ENCODE measurements at places on chromosomes 3 and 15.

DNA sequence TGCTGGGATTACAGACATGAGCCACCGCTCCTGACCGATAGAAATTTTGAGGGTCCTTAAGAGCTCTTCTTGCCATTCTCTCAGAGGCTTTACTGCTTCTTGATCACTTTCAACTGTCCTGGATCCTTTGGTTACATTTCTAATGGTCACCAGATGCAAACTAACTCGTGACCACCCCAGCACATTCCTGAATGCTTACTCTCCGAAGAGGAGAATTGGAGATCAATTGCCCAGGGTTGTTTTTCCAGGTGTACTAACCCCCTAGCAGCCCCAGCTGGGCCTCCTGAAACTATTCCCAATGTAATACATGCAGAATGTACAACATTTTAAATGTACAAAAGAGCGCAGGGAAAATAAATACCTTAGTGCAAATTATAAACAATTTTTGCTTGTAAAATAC is 65.1 kb upstream of the TBL1XR1 start:
- no peak for DNase-seq

DNA sequence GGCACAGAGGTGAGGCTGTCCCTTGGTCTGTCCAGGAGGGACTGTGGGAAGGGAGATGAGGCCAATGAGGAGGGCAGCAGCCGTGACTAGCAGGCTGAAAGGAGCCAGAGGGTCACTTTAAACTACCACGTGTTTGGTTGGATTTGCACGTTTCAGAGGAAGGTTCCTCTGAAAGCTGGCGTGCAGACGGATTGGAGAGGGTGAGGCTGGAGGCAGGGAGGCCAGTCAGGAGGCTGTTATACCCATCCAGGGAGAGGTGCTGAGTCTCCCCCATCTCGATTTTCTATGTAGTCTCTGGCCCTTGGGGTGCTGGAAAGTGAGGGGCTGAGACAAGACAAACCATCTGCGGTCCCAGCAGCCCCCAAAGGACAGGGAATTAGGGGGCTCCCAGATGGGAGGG is 60.0 kb upstream of the SLC6A1 start:
- no peak for DNase-seq

DNA sequence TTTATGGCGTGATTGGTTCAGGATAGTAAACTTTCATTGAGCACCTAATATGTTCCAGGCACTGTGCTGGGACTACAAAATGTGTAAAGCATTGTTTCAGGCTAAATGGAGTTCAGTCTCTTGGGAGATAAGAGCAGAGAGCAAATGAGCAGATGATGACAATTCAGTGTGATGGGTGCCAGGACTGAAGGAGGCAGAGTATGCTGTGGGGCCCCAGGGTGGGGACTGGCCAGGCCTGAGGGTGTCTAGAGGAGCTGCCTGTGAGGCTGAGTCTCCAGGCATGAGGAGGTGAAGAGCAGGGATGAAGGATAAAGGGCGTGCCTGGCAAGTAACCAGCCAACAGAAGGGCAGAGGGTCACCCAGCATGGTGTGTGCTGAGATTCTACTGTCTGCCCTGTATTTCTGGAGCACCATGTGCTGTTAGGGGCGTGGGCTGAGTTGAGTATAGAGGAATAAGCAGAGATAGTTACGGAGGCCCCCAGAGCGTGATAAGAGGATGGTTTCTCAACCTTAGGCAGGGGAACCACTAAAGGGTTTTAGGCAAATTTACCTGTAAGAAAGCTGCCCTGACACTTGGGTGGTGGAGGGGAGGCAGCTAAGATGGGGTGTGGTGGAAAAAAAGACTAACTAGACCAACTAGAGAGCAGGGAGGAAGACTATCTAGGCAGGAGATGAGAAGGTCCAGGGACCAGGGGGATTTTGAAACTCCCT is 38.5 kb downstream of the EPHB1 start:
- no peak for DNase-seq

- DNase-seq = no peak
These were observed 595.8 kb downstream of the NLGN1 start for GRCh38 chr3:173993299-173993698.

- peak; percentile 87 for DNase-seq
These were observed 44.5 kb downstream of the NOX5 start for GRCh38 chr15:69058830-69059556.

- no peak for DNase-seq
These were observed 17.2 kb downstream of the TSEN2 start for GRCh38 chr3:12501360-12502020.

- no peak for DNase-seq
These were observed 265.1 kb upstream of the ALCAM start for GRCh38 chr3:105101603-105102002.

DNA sequence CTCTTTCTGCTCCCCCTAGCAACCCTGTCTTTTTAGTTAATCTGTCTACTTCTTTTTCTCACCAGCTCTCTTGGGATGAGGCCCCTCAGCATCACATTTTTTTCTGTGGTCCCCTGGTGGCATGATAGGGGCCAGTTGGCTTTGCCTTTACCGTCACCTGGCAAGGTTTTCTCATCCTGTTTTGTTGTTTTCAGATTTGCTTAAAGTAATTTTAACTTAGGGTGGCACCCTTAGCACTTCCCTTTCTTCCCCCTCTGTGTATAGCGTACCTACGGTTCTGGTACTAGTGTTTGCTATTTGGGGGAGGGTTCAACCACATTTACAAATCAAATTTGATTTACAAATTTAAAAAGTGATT is 35.6 kb downstream of the PDCD6IP start:
- DNase-seq = no peak

GRCh38 chr3:46925585-46925934 is 48.0 kb downstream of the PTH1R start:
- DNase-seq = no peak

- DNase-seq = no peak
These were observed 244.4 kb downstream of the CHST2 start for GRCh38 chr3:143363949-143364348.

GRCh38 chr15:67050522-67051087 is 14.8 kb upstream of the SMAD3 start:
- DNase-seq = no peak

- no peak for DNase-seq
These were observed 6.1 kb downstream of the IL17RD start for GRCh38 chr3:57158813-57159738.

DNA sequence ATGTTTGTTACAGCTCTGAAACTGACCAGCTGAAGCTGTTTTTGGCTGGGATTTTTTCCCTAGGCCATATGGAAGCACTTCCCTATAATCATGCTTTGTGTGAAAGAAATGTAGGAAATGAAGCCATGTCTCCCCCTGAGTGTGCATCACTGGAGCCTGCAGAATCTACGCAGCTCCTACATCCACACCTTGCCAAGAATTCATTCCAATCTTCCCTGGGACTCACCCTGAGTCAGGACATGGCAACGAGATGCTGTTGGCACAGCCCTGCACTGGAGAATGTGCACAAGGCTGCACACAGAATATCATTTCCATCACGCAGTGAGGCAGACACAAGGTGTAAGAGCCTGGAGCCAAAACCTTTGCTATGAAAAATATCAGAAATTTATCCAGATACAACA is 189.5 kb downstream of the ADAMTSL3 start:
- DNase-seq = no peak

DNA sequence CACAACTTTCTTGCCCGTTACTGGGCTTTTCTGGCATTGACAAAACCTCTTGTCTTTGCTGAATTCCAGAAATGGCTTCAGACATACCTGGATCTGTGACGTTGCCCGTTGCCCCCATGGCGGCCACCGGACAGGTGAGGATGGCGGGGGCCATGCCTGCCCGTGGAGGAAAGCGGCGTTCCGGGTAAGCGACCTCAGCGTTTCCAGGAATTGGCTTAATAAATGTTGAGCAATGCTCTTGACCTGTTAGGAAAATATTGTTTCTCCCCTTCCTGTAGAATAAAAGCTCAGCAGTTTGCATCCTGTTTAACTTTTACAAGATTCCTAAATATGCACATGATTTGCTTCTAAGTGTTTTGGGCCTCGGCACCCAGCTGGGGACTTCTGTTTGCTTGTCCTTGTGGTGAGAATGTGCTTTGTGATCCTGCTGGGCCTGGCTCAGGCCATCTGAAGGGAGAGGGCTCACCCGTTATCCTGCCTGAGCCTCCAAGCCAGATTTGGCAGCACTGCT is 46.7 kb downstream of the ARNT2 start:
- DNase-seq = no peak

Measured in hematopoietic multipotent progenitor cell treated with erythropoietin and hydrocortisone succinate and interleukin-3 and kit ligand, for 15 days (in vitro differentiated cells).